ENCODE measurements at places on chromosomes 5 and 9.

GRCh38 chr9:38243993-38244392, 148.5 kb upstream of the ALDH1B1 start:
- no peak for DNase-seq

DNA sequence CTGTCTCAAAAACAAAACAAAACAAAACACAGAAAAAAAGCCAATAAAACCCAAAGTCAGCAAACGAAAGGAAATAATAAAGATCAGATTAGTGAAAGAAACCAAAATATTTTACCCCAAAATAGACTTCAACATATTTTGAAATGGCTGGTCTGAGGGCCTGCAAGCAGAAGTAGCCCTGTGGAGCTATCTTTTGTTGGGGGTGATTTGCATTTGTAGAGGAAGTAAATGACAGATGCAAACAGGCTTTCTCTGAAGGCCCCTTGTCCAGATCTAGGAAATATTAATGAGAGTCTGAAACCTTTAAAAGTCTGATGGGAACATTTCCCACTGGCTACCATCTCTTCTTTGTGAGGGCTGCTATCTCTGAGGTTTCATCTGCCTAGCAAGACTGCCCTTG, 74.0 kb downstream of the GCNT4 start:
- DNase-seq, result no peak

DNA sequence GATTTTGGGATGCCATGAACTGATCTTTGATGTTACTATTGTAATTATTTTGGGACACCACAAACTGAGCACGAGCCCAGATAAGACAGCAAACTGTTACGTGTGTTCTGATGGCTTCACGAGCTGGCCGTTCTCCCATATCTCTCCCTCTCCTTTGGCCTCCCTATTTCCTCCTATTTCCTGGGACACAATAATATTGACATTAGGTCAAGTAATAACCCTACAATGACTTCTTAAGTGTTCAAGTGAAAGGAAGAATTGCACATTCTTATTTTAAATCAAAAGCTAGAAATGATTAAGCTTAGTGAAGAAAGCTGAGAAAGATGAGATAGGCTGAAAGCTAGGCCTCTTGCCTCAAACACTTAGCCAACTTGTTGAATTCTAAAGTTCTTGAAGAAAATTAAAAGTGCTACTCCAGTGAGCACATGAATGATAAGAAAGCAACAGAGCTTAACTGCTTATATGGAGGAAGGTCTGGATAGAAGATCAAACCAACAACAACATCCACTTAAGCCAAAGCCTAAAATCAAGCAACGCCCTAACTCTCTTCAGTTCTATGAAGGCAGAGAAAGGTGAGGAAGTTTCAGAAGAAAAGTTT, 247.1 kb downstream of the LRRC70 start:
- no peak for DNase-seq

- DNase-seq, result no peak
These were observed 30.5 kb downstream of the DDX31 start for GRCh38 chr9:132639322-132639721.

DNA sequence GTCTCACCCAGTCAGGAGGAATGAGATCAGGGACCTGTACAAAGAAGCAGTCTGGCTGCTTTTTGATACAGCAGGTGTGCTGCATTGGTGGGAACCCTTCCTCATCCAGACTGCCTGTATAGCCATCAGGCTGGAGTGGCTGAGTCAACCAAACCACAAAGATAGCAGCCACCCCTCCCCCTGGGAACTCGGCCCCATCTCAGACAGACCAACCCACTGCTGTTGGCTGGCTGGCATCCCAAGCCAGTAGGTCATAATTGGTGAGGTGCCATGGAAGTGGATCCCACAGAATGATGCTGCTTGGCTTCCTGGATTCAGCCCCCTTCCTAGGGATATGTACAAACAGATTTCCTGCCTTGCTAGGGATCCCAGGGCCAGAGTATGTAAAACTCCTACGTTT, 60.9 kb downstream of the YTHDC2 start:
- DNase-seq, result no peak

GRCh38 chr5:35478856-35479682, 138.6 kb upstream of the SPEF2 start:
- DNase-seq, result no peak

DNA sequence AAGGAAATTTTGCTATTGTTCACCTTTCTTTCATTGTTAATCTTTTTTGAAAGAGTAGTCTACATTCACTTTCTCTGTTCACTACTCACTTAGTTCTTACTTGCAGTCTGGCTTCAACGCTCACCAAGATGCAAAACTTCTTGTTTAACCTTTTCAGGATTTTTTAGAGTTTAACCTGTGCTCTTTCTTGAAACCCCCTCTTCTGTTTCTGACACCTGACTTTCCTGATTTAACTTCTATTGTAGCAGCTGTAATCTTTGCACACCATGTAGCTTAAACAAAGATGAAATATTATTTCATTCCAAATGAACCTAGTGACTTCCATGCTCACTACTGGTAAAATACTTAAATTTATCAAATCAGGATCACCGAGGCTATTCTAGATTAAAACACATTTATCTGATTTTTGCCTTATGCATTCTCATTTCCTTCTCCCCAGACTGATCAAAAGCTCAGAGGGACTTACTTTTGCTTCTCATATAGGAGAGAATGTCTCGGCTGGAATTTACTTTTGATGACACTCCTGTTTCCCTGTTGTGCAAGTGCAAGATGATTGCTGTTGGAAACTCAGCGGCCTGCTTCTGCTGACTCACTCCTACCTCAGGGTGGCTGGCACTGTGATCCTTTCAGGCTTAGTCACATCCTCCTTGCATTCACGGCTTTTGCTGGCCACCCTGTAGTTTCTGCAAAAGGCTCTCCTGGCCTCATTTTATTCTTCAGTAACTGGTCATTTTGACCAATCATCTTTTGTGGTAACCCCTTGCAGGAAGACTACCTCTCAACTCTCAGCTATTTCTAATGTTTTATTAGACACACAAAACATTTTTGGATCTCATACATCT, 109.3 kb upstream of the IFNE start:
- no peak for DNase-seq

GRCh38 chr5:142779163-142779840, 9.1 kb downstream of the ARHGAP26 start:
- no peak for DNase-seq

DNA sequence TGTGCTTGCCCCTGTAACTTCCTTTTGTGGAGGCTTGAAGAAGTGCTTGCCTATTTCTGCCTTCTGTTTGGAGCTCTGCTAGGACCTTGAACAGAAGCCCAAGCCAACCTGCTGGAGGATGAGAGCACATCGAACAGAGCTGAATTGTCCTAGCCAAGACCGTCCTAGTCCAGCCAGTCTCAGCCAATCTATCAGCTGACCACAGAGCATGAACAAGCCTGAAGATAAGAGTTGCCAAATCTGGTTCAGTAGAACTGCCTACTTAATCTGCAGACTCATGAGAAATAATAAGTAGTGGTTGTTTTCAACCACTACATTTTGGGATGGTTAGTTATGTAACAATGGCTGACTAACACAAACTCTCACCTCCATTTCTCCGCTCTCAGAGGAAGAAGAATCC, 4.4 kb upstream of the SNX2 start:
- no peak for DNase-seq

DNA sequence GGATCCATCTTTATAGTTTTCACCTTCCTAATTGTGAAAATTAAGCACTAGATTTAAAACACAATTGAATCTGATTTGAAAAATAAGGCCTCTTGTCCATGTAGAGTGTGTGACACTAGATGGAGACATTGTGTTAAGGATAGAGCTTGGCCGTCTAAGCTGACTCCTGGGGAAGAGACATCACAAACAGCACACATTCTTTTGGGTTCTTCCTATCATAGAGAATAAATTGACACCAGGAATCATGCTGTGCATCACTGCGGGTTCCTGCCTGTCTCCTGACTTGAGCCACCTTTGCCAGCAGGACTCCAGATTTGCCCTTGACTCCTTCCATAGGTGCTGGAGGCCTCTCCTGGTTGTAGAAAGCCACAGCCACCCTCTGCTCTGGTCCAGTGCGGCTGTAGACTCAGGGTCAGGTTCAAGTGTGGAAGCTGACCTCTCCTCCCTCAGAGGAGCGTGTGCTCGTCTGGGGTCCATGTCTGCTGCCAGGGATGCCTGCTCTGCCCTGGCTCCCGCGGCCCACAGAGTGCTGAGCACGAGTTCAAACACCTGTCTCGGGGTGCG, 11.2 kb downstream of the ROPN1L start:
- DNase-seq, result no peak

DNA sequence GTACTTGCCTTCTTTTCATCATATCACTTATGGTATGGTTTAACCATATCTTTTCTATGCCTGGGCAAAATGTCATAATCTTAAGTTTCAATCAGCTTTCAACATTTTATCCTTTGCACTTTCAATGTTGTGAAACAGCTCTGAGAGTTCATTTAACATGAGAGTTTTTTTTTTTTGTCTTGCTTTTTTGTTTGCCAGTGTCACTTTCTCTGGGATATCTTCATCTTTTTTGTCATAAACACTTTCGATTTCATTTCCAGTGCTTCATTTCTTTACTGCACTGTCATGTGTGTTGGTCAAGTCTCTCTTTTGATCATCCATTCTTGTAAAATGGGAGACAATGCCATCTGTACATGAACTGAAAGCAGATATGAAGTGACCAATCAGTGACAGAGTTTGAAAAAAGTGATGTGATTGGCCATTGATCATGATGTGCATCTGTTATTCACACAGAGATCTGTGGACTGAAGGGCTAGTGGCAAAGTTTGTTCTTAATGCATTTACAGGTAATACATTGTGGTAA, 7.5 kb upstream of the POU5F2 start:
- DNase-seq, result no peak

- no peak for DNase-seq
These were observed 1.2 kb downstream of the SURF4 start for GRCh38 chr9:133374612-133375115.

DNA sequence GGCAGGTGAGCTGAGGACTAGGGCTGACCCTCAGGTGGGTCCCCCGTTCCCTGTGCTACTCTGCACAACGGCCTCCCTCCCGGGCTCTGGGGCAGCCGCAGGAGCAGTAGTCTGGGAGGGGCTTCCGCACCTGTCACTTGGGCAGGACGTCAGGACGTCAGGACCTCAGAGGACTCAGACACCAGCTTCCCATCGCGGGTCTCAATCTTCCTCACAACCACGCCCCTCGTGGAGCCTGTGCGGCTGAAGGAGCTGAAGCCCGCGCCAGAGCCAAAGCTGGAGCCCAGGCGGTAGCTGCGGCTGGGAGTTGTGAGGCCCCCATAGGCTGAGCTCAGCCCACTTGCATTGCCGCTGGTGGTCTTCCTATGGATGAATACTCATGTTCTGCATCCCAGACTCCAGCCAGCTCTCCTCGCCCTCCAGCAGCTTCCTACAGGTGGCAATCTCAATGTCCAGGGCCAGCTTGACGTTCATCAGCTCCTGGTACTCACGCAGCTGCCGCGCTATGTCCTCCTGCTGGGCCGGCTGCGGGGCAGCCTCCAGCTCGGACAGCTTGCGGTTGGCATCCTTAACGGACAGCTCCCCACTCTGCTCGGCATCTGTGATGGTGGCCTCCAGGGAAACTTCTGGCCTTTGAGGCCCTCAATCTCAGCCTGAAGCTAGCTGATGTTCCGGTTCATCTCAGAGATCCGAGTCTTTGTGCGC, 381.4 kb upstream of the RGMB start:
- DNase-seq, result peak; percentile 52

DNA sequence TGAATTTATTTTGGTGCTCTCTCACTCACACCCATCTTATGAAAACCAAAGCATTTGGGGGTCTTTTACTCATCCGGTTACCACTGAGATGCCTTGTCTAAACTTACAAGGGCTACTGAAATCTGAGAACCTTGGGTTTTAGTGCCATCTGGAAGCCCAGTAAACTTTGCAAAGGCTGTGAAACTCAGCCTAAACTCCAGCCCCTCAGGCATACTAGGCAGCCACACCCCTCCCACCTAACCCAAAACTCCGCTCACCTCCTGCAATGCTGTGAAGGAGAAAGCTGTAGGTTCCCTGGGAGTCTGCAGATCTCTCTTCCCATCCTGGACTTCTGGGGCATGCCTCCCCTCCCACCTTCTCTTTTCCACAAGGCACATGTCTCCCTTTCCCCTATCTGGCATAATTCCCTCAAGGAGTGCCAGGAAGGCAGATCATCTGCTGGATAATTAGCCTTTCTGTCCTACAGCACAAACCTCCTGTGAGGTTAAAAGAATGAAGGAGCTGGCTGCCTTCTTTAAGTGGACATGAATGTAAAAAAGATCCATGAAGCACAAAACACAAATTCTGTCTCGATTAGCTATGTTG, 71.5 kb upstream of the ANXA1 start:
- DNase-seq, result no peak

DNA sequence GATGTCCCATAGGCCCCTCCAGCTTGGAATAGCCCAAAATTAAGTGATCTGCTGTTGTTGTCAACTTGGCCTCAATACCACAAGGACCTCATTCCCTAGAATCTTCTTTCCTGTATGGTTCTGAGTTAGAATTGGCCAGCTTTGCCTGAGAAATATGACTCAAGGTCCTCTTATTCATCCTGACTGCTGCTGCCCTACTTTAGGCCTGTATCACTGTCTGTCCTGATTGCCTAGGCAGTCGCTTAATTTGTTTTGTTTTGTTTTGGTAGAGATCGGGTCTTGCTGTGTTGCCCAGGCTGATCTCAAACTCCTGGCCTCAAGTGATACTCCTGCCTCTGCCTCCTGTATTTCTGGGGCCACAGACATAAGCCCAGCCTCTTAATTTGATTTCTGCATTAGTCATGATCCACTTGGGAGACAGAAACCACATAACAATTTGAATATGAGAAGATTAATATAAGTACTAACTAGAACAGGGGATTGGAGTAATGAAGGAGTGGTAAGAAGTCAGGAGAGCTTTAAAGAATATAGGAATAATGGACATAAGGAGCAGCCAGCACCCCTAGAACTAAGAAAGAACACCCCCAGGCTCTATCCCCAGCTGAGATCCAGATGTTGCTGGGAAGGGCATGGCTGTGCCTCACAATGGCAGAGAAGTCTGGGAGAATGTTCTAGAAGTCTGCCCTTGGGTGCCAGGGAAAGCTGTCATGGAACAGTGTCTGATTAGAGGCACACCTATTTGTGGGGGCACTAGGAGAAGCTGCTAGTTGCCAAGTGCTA, 4.6 kb downstream of the TEX53 start:
- no peak for DNase-seq

Data from upper lobe of right lung (tissue), 1 donor.